Esophagus squamous epithelium (tissue), 5 donors: ENCODE measurements at places on chromosomes 7 and 10.

DNA sequence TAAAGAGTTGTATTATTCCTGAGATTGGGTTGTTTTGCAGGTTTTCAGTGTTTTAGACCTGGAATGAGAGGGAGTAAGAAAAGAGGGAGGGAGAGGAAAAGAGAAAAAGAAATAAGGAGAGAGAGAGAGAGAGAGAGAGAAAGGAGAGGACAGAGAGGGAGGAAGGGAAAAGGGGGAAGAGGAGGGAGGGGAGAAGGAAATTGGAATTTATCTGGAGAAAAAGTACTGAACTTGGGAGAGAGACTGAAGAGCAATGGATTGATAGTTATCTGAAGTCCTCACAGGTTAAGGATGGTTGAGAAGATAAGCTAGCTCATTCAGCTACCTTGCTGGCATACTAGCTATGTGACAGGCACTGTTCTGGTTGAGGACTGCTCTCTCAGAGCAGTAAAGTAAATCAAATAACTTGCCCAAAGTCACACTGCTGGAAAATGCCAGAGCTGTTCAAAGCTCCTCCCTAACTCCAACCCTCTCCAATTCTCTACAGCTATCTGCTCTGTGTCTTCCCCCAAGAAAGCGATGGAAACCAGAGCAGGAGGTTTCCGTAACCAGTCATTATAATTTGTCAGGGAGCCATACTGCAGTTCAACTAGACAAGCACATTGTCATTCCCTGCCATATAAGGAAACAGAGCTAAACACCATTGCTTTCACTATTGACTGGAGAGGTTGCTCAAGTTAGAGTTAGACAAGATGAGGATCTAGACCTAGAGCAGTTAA is 10.7 kb downstream of the CALD1 start:
- no peak for DNase-seq

DNA sequence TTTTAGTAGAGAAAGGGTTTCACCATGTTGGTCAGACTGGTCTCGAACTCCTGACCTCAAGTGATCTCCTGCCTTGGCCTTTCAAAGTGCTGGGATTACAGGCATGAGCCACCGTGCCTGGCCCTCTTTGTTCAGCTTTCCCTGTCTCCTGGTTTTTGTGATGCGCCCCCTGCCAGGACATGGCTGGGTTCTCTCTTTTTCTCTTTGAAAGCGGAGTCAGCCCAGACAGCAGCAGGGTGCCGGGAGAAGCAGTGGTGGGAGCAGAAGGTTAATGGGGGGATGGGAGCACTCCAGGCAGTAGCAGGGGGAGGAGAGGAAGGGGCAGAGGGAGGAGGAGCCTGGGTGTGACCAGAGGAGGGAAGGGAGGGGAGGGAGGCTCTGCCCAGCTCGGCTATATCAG is 1.8 kb downstream of the MUC3A start:
- DNase-seq, result no peak

- no peak for DNase-seq
These were observed 52.8 kb upstream of the ENO4 start for GRCh38 chr10:116796469-116796868.

DNA sequence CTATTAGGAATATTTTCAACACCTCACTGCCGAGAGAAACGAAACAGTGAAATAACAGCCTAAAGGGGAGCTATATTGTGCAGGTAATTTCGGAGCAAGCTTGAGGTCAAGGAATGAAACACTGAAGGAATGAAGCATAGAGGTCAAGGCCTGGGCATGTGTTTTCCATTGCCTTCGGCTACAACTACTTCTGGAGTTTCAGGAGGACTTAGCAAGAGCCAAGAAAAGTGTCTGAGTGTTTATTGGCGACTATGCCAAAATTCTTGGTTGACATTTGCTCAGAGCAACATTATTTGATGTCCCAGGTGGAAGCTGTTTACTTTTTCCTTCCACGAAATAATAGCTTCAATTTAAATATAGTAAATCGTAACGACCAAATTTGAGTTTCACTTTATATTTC is 89.6 kb upstream of the IFRD1 start:
- no peak for DNase-seq

DNA sequence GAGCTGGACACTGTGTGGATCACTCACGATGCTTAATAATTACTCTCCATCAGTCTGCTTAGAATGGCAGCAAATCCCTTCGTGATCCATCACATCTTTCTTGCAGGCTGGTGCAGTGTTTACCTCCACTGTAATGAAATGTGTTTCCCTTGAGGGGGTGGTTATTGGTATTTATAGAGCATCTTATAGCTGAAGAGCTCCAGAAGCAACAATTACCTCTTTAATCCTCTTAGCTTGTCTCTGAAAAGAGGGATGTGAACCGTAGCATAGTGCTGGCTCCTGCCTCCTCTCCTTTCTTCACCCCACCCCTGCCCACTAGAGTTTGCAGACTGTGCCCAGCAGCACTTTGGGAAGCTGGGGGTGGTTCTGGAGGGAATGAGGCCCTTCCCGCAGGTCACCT is 132.6 kb downstream of the CAMK1D start:
- no peak for DNase-seq

GRCh38 chr10:133471300-133472109 is 17.8 kb downstream of the SCART1 start:
- DNase-seq, result no peak

DNA sequence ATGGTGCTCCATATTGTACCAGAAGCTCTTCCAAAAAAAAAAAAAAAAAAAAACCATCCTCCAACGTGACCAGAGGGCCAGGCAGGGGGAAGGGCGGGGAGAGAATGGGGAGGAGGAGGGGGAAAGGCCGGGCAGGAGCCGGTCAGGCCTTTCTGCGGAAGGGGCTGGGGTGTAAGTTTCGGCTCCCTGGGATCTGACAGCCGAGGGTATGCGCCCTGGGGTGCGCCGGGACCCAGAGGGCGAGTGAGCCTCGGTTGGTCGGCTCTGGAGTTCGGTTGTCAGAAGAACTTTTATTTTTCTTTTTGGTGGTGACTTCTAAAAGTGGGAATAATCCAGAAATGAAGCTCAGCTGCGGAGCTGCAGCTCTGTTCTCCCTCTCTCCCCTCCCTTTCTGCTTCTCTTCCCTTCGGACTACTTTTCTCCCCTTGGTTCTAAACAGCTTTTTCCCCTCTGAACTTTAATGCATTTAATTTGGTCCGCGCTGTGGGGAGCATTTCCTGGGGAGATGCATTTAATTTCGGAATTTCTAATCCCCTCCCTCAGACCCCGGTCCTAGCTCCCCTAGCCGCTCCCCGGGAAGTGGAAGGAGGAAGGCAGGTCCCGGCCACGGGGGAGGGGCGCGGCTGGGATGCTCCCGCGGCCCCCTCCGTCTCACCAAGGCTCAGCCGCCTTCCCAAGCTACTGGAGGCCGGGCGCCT is 3.9 kb upstream of the PAX2 start:
- no peak for DNase-seq

DNA sequence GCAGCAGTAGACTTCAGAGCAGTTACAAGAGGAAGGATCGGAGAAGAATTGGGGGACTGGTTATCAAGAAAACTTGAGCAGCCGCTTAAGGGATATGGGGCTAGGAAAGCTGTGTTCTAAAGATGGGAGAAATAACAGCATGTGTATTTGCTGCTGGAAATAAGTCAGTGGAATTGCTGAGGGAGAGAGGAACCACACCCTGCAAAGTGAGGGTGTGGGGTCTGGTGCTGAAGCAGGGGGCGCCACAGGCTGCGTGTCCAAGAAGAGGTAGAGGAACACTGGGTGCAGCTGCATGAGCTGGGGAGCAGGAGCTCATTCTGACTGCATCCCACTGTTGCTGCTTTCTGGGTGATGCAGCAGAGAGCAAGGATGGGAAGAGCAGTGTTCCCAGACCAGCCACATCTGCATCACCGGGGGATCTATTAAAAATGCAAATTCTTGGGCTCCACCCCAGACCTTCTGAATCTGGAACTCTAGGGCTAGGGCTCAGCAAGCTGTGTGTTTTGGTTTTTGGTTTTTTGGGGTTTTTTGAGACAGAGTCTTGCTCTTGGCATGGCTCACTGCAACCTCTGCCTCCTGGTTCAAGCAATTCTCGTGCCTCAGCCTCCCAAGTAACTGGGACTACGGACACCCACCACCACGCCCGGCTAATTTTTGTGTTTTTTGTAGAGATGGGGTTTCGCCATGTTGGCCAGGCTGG is 97.1 kb upstream of the DNAJB6 start:
- no peak for DNase-seq

- no peak for DNase-seq
These were observed 579.0 kb upstream of the FZD8 start for GRCh38 chr10:36221101-36221500.

GRCh38 chr10:71769279-71769823 is 4.0 kb downstream of the VSIR start:
- DNase-seq, result no peak

- DNase-seq, result no peak
These were observed 97.0 kb upstream of the FOXP2 start for GRCh38 chr7:114317450-114318098.

DNA sequence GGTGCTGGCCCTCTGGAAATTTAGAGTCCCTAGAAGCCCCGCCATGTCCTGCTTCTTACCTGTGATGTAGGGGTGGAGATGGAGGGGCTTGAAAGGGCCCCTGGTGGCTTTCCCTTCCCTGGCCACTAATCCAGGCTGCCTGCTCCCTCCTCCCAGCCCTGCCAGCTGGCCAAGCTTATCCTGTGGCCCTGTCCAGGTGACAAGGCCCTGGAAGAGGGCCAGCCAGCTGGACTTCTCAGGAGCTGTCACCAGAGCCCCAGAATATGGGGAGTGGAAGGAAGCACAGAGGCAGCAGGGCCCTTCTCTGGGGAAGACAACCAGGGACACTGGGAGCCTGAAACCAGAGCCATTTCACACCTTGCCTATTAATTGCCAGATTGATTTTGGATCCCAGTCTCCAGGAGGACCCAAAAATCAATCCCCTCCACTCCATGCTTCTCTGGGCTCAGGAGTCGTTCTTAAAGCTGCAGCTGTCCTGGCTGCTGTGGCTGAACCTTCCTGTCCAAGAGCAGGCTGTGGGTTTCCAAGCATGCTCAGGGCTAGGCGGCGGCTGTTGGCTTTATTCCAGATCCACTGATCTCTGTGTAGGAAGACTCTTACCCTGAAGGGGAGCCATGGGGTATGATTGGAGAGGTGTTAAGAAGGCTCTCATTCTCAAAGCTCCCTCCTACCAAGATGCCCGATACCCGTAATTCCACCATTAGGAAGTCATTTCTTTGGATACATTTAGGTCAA is 52.6 kb upstream of the PCBD1 start:
- no peak for DNase-seq

GRCh38 chr10:59881640-59882039 is 24.7 kb downstream of the CCDC6 start:
- no peak for DNase-seq

DNA sequence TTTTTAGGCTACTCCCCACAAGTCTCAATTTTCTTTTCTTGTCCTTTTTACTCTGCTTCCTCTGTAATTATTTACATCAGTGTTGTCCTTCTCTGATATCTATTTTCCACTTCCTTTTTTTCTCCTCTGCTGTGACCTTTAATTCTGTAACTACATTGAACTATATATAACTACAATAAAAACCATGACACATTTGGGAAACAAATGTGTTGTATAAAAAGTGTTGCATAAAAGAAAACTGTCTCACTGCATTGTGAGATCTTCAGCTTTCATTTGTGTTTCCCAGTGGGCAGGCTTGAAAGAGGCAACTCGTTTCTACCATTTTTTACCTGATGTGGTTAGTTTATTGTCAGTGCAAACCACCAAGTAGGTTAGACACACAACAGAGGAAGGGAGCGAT is 483.9 kb upstream of the NRP1 start:
- DNase-seq, result no peak

- DNase-seq, result no peak
These were observed 6.5 kb upstream of the ERLIN1 start for GRCh38 chr10:100192350-100192749.

DNA sequence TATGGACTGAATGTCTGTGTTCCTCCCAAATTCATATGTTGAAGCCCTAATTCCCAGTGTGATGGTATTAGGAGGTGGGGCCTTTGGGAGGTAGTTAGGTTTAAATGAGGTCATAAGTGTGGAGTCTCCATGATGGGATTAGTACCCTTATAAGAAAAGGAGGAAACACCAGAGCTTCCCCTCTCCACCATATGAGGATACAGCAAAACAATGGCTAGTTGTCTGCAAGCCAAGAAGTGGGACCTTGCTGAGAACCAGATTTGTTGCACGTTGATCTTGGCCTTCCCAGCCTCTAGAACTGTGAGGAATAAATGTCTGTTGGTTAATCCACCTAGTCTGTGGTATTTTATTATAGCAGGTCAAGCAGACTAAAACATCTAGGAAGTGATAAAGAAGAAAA is 102.2 kb downstream of the AHCYL2 start:
- no peak for DNase-seq

GRCh38 chr7:129341816-129342806 is 92.1 kb upstream of the STRIP2 start:
- DNase-seq, result no peak

DNA sequence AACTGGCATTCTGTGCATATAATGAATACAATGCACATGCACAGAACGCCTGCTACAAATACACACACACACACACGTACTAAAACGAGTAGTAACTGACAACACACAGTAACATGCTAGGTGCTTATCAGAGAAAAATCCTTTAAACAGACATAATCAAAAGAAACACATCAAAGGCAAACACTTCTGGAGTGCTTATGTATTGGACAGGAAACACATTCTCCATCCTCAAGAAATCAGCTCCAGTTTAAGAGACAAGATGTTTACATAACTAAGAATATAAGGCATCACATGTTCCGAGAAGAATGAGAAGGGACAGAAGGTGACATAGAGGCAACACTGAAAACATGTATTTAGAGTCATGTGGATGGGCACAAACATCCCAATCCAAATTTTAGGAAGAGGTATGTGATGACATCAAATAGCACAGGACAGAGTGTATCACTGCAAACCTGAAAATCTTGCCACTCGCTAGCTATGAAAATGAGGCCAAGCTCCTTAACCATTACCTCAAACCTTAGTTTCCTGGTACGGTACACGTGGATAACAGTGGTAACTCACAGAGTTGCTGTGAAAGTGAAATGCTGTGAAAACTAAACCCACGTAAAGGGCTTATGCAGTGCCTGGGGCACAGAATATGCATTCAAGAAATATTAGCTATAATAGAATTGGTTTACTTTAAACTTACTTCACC is 619.6 kb downstream of the PARD3 start:
- DNase-seq, result no peak

GRCh38 chr7:137879357-137880158 is 32.8 kb upstream of the DGKI start:
- no peak for DNase-seq

DNA sequence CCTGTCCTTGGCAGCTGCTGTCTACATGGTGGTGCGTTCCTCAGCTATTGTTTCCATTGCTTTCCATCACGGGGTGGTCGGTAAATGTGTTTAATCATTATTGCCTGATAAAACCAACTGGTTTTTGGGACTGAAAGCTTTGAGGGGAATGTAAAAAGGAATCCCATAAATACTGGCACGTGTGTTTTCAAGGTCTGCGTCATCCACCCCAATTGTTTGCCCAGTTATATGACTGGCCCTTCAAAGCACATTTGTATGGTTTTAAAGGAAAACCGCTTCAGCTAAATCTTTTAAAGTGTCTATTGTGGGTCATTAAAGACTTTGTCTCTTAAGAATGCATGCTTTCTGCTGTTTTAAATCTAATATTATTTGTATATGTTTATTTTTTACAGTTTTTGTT is 65.0 kb downstream of the TRRAP start:
- no peak for DNase-seq

- DNase-seq, result no peak
These were observed 79.7 kb upstream of the FAM3C start for GRCh38 chr7:121475806-121476205.
